ENCODE measurements at places on chromosomes 1 and 21.

GRCh38 chr1:202054094-202054493 is 43.7 kb downstream of the ELF3 start:
- no peak for DNase-seq

GRCh38 chr21:38032082-38032801 is 116.0 kb upstream of the KCNJ6 start:
- no peak for DNase-seq

DNA sequence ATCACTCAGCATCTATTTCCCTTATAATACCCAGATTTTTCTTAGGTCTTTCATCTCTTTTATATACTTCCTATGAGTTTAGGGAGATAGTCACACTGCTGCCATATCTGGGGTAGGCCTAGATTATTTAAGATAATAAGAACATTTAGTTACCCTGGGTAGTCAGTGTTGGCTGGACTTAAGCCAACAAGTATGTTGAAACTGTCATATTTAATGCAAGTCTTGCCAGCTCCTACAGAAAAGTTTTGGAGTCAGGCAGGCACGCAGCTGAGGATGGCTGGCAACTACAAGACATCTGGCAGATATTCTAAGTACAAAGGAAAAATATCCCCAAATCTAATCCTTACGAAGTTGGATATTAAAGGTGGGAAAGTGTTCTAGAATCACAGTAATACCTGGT is 19.2 kb upstream of the DEPDC1 start:
- no peak for DNase-seq

GRCh38 chr1:13996334-13996733 is 296.3 kb downstream of the PRDM2 start:
- no peak for DNase-seq

GRCh38 chr1:230975636-230976035 is 3.0 kb downstream of the TTC13 start:
- DNase-seq = no peak

- DNase-seq = no peak
These were observed 332.1 kb downstream of the RRAGC start for GRCh38 chr1:38527373-38527966.

DNA sequence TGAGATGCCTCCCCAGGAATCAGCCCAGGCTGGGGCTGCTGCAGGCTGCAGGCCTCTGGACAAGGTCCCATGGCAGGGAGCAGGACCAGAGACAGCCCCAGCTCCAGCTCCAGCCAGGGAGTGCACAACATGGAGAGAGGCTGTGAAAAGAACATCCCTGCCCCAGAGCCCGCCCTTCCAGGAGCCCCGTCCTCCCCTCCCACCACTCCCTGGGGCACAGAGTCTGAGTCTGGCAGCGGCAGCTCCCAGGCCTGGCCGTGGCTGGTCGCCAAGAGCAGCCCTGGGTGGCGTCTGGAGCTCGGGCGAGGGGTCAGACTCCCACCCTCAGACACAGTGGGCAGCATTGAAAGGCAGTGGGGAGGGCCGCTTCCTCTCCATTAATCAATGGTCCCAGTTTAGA is 37.8 kb downstream of the MEGF6 start:
- DNase-seq = no peak

- DNase-seq = no peak
These were observed 74.4 kb upstream of the GRIK3 start for GRCh38 chr1:37108596-37109188.

DNA sequence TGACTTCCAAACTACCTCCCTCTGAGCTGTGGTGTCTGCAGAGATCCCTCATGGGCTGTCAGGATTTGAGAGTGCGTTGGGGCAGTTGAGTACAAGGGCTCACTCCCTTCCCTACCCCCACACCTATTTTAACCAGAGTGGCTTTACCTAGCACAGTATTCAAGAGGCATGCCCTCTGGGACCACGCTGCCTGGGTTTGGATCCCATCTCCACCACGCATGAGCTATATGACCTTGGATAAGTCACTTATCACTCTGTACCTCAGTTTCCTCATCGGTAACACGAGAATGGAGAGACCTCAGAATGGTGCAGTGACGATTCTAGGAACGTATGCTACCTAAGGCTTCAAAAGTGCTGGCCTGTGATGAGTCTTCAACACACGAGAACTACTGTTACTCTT is 147.3 kb upstream of the WNT4 start:
- no peak for DNase-seq

DNA sequence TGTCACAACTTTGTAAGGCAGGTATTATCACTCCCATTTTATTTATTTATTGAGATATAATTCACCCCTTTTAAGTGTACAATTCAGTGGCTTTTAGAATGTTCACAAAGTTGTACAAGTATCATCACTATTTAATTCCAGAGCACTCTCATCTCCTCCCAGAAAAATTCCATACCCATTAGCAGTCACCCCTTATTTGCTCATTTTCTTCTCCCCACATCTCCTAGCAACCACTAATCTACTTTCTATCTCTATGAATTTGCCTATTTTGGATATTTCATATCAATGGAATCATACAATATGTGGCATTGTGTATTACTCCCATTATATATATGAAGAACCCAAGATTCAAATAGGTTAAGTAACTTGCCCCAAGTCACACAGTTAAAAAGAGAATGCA is 7.0 kb downstream of the DSTYK start:
- no peak for DNase-seq

DNA sequence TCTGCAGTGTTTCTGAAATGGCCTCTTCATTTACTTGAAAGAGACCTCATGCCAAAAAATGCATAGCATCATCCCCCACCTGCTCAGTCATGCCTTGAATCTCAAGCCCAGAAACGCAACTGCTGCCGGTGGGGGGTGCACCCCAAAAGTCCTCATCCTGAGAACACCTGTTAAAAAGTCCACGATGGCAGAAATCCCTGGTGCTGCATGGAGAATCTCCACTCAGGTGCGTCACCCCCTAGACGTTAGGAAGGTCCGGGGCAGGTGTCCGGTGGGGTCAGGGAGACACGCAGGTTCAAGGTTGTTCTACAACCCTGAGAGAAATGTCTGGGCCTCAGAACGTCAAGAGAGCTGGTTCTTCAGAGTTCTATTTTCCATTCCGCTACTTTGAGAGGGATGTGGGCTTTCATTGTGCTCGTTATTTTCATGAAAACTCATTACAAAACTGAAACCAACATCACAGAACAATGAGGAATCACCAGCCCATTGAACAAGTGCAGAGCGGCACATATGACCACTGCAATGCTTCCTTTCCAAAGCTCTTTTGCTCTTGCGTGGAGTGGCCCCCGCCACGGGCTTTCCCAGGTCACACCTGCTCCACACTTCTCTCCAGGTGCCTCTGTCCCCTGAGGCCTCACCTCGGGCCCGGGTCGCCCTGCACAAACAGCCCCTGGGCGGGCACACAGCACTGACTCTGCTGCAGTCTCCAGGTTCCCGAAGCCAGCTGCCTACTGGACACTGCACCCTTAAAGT is 201.9 kb downstream of the TOMM20 start:
- no peak for DNase-seq

GRCh38 chr21:42086969-42087368 is 15.9 kb downstream of the UMODL1 start:
- DNase-seq = no peak

DNA sequence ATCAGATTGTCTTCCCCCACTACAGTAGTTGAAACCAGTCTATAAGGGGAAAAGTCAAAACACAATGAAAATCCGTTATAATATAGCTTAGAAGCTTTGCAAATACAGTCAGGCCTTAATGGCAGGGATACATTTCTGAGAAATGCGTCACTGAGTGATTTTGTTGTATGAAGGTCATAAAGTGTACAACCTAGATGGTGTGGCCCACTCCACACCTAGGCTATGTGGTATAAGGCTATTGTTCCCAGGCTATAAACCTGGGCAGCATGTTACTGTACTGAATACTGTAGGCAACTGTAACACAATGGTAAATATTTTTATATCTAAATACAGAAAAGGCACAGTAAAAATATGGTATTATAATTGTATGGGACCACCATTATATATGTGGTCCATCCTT is 188.0 kb upstream of the L1TD1 start:
- no peak for DNase-seq

- DNase-seq = no peak
These were observed 35.7 kb downstream of the PALMD start for GRCh38 chr1:99681583-99681982.

DNA sequence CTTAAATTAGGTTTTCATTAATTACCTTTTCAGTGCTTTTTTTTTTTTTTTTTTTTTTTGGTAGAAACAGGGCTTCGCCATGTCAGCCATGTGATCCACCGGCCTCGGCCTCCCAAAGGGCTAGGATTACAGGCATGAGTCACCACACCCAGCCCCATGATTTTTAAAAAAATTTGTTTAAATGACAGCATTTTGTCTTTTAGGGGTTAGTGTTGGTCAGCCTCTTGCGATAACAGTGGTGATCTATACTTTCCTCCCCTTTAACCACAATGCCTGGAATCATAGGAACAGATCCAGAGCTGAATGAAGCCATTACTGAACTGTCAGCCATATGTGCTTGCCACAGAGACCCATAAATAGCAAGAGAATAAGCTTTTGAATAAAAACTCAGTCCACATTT is 73.9 kb downstream of the CACHD1 start:
- no peak for DNase-seq

GRCh38 chr1:31238986-31239613 is 587 bp downstream of the NKAIN1 start:
- no peak for DNase-seq

GRCh38 chr1:40404670-40405462 is 31.3 kb downstream of the SMAP2 start:
- no peak for DNase-seq

DNA sequence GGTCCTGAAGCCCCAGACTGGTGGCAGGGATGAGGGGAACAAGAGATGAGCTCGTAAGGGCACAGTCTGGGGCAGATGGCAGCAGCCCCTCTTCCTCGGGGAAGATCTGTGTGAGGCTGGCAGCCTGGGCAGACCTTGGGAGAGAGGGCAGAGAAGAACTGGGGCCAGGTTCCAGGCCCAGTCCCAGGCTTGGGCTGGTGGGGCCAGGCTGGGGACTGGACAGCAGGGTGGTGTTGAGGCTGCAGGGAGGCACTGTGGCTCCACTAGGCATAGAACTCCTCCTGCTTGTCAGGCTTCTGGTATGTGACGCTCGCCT is 35.7 kb downstream of the SDC3 start:
- no peak for DNase-seq

- DNase-seq = no peak
These were observed 10.6 kb upstream of the OLIG2 start for GRCh38 chr21:33015096-33015495.

DNA sequence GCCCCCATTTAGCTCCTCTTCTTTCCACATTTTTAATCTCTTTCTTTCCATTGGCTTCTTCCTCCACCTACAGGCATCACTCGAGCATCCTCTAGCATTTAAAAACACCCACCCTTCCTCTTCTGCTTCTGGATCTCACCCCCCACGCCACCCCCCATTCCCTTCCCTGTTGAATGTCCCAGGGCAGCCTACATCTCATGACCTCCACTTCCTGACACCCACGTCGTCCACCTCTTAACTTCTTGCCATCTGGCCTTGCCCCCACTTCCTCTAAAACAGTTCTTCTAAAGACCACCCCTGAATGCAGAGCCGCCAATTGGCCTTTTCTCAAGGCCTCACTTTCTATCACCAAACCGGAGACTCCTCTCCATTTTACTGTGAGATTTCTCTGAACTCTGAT is 6.1 kb upstream of the ETNK2 start:
- DNase-seq = no peak

DNA sequence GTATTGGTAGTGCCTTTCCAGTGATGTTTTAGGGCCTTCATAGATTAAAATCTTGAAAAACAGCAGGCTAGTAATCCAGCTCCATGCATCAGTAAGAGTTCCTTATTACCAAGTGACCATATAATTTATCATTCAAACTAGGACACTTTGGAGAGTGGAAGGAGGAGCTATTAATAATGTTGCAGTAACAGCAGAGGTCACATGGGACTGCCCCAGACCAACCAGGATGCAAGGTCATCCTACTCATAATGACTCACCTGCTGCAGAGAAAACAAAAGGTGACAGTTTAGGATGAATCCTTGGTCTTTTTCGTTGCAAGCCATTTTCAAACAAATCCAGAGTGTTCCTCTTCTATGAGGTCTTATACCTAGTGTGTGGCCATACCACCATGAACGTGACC is 187.4 kb downstream of the NUF2 start:
- DNase-seq = no peak

- DNase-seq = no peak
These were observed 106.4 kb upstream of the PBX1 start for GRCh38 chr1:164452549-164452948.

DNA sequence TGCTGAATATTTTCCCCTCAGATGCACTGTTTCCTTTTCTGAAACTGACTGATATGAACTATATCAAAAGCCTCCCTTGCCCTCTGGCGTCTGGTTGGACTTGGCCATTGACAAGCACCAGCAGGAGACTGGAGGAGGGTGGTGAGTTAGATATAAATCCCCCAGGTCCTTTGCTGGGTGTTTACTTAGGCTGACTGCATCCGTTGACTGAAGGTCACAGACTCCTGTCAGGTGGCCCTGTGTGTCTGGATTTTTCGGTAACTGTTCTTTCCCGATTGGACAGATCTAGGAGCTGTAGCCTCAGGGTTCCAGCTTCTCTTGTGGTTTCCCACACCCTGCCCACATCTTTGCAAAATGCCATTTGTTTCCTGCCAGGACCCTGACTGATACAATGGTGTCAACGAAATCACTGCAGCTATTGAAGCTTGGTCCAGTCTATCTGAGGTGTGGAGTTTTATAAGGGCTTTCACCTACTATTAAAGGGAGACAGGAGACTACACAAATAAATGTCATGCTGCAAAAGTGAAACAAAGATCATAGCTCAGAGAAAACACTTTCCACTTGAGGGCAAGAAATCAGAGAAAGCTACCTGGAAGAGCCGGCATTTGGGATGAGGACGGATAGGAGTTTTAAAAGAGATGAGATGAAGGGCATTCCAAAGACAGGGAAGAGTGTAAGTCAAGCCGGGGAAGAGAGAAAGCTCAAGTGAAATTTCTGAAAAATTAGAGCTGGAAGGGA is 1.5 kb upstream of the MAGI3 start:
- DNase-seq = no peak

- DNase-seq = no peak
These were observed 45.2 kb downstream of the ADAMTS1 start for GRCh38 chr21:26800001-26800400.

DNA sequence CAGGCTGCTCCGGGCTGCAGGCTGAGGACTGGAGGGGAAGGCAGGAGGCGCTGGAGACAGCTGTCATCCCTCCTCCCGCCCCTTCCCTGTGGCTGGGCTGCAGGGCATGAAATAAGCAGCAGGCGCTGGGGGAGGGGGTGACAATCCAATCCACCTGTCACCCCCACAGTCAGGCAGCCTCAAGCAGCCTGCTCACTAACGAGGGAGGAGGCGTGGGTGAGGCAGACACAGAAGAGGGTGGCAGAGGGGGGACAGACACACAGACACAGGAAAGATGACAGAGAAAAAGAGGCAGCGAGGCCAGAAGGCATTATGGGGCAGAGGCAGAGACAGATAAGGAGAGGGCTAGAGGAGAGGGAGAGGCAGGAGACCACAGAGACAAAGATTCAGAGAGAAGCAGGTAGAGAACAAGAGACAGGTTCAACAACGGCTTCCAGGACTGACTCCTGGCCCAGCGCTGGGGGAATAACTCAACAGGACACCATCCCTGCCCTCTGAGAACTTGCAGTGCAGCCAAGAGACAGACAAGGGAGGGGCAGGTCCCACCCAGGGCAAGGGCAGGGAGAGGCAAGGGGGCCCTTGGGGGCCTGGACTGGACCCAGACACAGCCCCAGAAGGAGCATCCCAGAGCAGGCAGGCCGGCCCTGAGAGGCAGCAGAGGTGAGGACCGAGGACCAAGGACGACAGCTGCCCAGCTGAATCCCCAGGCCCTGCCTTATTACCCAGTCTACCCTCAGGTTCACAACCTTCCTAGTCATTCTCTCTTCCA is 11.2 kb downstream of the MEF2D start:
- DNase-seq = no peak

Measured in stimulated activated CD8-positive, alpha-beta memory T cell treated with anti-CD3 and anti-CD28 coated beads, Interleukin-4, amount 100 ng/mL, for 1 hour (primary cell).